Activated naive CD4-positive, alpha-beta T cell treated with anti-CD3 and anti-CD28 coated beads, Interleukin-2, amount 50 U/mL, for 72 hours (primary cell): ENCODE measurements at places on chromosomes 16 and 17. TPM values are rescaled to one million over a fixed set of nuclear protein-coding genes. Genes with fewer than 3 reads are reported as not detected.

DNA sequence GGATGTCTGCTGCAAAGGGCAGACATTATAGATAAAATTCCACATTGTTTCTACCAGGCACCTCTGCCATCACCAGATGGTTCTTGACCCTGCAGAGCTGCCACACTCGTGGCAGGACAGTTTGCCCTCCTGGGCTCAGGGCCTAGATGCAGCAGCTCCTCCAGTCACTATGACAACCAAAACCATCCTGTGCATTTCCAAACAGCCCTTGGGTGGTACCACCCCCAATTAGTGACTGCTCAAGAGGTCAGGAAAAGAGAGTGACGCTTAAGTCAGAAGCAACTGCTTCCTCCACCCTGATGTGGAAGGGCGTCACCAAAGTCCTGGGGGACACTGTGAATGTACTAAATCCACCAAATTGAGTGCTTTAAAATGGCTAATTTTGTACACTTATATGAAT, 109.2 kb downstream of the C16orf95 start:
- no peak for DNase-seq

GRCh38 chr16:87705771-87706277, 60.0 kb downstream of the KLHDC4 start:
- DNase-seq: no peak

DNA sequence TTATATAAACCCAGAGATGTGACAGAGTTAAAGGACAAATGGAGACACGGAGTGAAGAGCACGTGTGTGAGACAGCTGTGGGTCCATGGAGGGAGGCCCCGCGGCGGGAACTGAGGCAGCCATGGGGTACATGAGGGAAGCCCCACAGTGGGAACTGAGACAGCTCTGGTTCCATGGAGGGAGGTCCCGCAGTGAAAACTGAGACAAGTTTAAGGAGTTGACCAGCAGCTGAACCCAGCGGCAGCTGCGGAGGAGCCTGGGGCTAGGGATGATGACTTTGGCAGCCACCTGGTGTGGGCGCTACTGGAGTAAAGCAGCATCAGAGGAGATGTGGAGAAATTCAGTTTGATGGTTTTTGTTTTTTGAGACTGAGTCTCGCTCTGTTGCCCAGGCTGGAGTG, 185.1 kb downstream of the RPTOR start:
- DNase-seq: no peak

GRCh38 chr17:76238847-76239537, 1.3 kb downstream of the RNF157 start:
- DNase-seq: no peak

- DNase-seq: no peak
Measured at GRCh38 chr16:11551842-11552241, 34.9 kb downstream of the LITAF start.

- DNase-seq: peak; percentile 48
Measured at GRCh38 chr17:79974566-79975497, 60.8 kb downstream of the TBC1D16 start.

DNA sequence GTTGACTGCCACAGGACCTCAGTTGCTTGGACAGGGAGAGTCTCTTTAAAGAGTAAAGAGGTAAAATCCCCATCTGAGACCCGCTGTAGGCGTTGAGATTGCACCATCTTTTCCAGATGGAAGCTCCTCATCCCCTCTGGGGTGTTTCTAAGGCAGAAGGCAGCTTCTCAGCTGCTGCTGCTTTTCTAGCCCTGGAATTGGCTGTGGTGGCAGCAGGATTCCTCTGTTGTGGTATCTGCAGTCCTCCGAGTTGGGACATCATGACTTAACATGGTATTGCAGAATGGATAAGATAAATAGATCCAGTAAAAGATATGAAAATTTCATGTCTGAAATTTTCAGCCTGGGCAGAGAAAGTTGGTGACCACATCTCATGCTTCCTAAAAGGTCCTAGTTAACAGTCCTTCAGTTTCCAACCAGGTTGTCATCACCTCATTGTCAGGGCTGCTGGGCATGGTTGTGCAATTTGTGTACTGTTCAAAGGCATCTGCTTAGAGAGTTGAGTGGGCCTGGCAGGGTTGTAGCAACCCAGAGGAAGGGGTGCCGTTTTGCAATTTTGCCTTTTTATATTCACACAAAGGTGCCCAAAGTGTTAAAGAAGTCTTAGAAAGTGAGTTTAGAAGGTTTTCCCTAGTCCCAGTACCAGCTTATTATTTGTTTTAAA, 150.4 kb downstream of the SPECC1 start:
- no peak for DNase-seq

DNA sequence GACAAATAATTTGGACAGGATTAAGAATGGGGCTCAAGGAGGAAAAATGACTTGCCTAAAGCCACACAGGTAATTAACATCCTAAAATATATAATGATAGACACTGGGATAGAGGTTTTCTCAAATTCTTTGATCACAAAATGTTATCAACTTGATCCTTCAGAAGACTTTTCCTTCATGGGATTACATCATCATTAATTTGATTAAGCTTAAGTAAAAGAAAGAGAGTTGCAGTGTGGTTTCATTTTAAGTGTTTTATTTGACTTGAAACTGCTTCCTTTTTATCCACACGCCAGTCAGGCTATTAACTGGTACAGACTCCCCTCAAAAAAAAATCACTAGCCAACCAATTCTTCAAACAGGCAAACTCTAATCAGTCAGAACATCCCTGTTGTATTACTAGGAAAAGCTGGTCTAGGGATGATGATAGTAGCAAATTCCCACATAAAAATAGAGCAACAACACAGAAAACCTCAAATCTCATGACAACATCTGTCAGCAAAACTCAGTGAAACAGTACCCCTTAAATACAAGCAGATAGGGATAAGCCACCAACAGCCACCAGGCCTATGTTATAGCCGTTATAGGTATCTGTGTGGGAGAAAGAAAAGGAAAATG, 32.5 kb downstream of the AKAP10 start:
- no peak for DNase-seq

DNA sequence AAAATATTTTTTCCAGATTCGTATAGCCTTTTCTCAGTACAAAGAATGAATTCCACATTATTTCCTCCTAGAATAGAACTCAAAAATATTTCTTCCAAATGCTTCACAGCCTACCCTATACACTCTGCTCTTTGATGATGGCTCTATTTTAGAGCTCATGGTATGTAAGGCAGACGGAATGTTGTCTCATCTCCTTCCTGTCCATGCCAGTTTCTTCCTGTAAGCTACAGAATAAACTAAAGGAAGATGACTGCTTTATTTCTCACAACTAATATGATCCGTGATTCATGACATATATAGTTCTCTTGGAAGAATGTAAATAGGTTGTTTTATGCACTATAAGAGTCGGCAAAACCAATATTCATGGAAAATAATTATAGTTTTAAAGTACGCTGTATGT, 723.1 kb downstream of the CDH11 start:
- no peak for DNase-seq

DNA sequence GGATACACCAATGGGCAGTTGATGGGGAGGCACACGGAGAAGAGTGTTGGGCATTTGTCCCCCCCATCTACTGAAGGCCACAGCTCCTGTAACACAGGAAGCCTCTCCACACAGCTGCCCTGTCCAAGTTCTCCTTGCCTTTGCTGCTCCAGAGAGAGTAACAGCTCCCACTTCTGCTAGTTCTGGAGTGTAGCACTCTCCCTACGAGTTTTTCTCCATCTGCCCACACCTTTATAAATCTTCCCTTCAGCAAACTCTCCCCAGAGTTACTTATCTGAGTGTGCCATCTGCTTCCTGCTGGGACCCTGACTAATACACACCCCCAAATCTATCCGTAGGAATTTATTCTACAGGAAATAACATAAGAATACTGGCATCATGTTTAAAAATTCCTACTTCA, 42.6 kb upstream of the ERN1 start:
- no peak for DNase-seq

GRCh38 chr17:19486351-19487023, 47.2 kb upstream of the SLC47A1 start:
- no peak for DNase-seq

DNA sequence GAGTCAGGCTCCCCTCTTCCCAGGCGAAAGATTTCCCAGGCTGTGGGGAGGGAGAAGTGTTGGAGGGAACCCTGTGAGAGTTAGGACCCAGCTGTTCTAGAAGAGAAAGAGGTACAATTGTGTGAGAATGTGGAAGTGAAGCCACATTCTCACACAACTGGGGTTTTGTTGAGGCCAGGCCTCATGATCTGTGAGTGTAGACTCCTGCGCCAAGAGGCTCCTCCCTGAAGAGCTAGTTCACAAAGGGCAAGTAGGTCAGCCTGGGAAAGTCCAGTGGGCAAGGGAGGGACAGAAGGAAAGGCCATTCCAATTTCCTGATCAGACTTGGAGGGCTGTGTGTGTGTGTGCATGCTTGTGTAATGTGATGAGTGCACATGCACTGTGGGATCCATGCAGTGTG, 15.2 kb downstream of the CD300LF start:
- DNase-seq: no peak

DNA sequence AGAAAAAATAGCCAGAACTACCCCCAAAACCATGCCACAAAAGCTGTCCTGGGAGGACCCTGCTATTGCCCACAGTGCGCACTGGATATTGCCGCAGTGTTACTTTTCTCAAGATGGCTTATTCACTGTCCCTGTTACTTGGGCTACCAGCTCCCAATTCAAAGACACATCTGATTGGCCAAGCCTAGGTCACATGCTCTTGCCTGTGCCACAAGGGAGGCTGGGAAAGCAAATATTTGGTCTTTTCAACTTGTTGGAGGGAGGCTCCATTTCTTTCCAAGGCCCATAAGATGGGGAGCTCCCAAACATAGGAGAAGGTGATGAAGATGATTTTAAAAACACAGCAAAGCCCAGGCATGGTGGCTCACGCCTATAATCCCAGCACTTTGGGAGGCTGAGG, 257.0 kb downstream of the SHISA9 start:
- DNase-seq: no peak

- no peak for DNase-seq
Measured at GRCh38 chr17:74924250-74924948, at the start of gene OTOP2. Gene OTOP2 (plus strand): TSS chr17:74924273. CDS start chr17:74924633, 360 bp downstream.

DNA sequence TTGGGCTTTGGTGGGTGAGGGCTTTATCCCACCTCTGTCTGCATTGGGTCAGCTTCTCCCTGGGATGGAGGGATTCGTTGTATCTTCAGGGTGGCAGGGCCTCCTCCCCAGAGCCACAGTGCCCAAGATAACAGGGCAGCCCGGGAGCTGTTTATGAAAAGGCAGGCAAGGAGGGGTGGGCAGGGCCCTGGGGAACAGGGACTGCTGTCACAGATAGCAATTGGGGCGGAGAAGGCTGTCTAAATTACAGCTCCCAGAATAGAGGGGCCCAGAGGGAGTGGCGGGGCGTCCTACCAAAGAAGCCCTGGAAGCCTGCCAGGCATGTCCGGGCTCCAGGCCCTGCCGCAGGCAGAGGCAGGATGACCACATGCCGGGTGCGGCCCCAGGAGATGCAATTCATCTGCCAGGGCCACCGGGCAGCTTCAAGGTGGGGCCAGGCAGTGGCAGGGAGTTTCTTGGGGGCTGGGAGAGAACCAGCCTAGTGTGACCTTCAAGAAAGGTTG, 18.8 kb upstream of the PHOSPHO1 start:
- no peak for DNase-seq

GRCh38 chr17:74078363-74078941, 125.0 kb upstream of the RPL38 start:
- DNase-seq: no peak

- DNase-seq: peak; percentile 18
Measured at GRCh38 chr17:47423406-47424295, 99.9 kb downstream of the EFCAB13 start.

- DNase-seq: no peak
Measured at GRCh38 chr16:57374067-57374534, 1.8 kb downstream of the CX3CL1 start.

- no peak for DNase-seq
Measured at GRCh38 chr17:44910231-44911106, 4.8 kb downstream of the GFAP start.

DNA sequence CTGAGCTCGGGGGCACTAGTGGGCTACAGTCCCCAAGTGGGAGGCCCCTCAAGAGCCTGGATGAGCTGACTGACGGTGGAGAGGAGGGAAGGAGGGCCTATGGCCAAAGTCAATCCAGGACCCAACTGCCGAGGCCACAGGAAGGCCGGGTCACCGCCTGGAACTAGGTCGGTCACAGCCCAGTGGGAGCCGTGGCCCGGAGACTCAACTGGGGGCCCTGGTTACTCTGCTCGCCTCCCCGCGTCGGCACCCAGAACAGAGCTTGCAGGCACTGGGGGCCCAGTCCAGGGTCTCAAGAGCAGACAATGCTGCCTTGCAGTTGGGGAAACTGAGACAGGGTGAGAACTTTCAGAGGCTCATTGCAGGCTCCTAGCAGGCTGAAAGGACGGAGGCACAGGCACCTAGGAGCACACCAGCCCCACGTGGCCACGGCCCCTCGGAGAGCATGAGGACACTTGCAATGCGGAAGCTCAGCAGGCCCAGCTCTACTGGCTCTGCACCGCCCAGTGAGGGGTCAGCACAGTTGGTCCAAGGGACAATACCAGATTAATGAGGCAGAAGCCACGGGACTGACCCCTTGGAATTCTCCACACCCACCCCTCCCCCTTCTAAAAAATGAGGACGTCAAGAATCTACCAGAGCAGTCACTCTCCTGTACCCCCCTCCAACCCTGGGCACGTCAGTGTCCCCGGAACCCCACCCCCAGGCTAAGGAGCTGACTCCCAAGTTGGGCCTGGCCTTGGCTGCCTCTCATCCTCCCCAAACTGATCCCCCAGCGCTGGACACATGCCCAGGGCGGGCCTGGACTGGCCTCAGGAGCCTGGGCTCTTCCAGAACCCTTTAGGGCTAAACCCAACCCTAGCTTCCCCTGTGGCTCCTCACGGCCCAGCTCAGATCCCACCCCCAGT, 2.2 kb downstream of the HS3ST6 start:
- DNase-seq: no peak

- no peak for DNase-seq
Measured at GRCh38 chr17:29596811-29597210, 3.9 kb downstream of the ANKRD13B start.

Gene MYL4
- total RNA-seq: not detected

Gene CMTM4
- 2.4 TPM for total RNA-seq

Gene IRF8
- total RNA-seq: 184 TPM

Gene ARL5C
- total RNA-seq: 0.25 TPM

Gene CA5A
- not detected for total RNA-seq

Gene CALB2
- not detected for total RNA-seq

Gene KCNG4
- total RNA-seq: not detected

Gene OR1A2
- not detected for total RNA-seq

Gene PLEKHG4
- total RNA-seq: 9.5 TPM

Gene PLLP
- total RNA-seq: 0.35 TPM

Gene ANKRD40CL
- not detected for total RNA-seq

Gene GP2
- total RNA-seq: not detected

Gene CCL2
- not detected for total RNA-seq

Gene CORO6
- total RNA-seq: 47.3 TPM

Gene RNPS1
- total RNA-seq: 289 TPM

Gene CTRL
- total RNA-seq: 3.8 TPM
